ENCODE measurements at places on chromosomes 7 and 10.
A peak's percentile ranks its signal among the peaks of the same experiment; 100 is the strongest.

DNA sequence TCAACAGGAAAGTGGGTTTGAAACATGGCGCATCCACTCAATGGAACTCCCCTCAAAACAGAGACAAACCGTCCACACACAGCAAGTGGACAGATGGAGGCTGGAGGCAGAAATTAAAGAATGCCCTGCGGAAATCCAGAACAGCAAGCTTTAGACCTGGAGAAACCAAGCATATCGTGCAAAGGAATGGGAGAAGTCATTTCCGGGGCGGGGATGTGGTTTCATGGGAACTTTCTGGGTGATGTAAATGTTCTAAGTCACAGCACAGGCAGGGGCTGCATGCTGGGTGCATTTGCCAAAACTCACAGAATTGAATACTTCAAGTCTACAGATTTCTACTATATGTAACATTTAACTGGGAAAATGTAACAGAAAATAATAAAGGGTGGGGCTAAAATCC is 213.0 kb downstream of the PTPRN2 start:
- DNase-seq: no peak

DNA sequence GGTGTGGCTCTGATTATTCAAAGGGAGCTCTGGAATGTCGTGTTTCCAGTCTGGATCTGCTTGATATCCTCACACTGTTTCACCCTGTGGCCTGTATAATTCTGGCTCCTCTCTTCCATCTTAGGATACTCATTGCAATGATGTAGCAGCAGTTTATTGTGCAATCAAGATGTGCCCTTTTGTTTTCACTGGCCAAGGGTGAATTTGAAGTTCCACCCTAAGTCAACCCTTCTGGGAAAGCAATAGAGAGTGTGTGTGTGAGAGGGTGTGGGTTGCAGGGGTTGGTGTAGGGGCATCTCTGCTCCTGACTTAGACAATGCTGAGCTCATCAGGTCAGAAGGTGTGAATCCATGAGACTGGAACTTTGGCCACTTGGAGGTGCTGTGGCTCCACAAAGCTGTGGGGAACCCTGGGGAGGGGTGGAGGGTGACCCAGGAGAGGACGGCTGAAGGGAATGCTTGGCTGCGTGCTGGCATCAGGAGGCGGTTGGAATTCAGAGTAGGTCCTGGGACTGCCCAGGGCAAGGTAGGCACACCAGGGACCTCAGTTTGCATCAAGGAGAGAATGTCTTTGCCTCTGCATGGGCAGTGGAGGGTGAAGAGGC is 118.0 kb upstream of the PRSS58 start:
- DNase-seq: no peak

GRCh38 chr7:37418381-37418780 is 30.3 kb downstream of the ELMO1 start:
- DNase-seq: no peak

DNA sequence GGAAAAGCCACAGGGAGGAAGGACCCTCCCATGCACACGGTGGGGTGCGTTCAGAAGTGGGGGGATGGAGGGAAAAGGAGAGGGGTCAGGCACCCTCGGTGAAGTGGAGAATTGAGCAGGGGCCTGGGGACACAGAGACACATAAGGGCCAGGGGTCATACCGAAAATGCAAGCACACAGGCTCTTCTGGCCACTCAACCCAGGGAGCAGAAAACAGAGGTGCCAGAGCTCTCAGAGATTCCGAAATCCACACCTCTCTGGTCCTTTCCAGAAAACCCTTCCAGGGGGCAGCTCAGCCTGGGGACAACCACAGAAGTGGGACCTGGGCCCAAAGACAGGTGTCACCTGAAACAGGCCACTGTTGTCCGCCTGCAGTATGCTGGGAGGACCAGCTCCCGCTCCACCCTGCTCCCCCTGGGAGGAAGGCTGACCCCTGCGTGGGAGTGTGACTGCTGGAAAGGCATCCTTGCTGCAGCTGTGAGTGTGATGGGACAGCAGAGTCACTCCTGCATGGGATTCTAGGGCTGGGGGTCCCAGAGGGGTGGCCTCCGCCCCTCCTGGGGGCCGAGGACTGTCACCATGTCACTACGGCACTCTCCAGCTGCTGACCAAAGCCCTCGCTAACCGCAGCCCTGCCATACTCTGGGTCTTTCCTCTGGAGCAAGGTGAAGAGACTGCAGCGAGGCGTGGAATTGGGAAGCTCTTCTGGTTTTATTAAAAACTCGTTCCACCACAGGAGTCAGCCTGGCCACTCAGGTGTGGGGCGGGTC is 63.1 kb downstream of the TMEM209 start:
- no peak for DNase-seq

GRCh38 chr7:74355091-74355490 is 65.9 kb downstream of the CLIP2 start:
- no peak for DNase-seq

DNA sequence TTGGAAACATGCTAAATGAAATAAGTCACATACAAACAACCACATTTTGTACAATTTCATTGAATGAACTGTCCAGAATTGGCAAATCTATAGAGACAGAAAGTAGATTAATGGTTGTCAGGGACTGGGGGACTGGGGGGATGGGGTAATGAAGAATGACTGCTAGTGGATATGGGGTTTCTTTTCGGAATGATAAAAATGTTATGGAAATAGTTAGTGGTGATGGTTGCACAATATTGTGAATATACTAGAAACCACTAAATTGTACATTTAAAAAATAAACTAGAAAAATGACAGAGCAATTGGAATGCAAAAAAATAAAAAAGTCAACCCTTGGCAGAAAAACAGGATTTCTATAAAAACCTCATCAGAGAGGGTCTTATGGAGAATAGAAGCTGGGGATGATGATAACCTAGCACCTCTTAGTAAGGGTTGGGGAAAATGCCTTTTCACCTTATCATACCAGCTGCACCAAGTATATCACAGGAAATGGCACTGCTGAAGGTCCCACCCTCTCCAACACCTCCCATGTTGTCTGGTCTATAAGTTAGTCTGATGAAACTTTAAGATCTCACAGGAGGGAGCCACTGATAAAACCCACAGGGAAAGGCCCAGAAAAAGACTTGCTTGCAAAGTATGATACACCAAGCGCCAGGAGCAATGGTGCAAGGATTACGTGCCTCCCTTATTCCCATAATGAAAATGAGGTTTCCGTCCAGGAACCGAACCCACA is 23.1 kb upstream of the JAZF1 start:
- DNase-seq: no peak

GRCh38 chr7:121793716-121794115 is 79.2 kb upstream of the PTPRZ1 start:
- DNase-seq: no peak

DNA sequence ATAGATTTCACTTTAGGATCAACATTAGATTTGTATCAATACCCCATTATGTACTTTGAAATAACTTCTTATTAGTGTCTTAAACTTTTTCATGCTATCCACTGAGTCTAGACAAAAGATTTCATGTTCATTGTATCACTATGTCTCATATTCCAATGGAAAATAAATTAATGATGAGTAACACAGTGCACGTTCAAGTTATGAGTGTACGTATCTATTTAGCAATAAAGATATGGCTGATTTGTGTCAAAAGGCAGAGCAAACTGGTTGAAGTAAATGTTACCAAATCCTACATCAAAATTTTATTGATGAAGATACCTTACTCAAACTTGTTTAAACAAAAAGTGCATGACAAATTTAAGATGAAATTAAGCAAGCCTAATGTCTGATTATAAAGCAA is 102.4 kb downstream of the SEMA3E start:
- no peak for DNase-seq

DNA sequence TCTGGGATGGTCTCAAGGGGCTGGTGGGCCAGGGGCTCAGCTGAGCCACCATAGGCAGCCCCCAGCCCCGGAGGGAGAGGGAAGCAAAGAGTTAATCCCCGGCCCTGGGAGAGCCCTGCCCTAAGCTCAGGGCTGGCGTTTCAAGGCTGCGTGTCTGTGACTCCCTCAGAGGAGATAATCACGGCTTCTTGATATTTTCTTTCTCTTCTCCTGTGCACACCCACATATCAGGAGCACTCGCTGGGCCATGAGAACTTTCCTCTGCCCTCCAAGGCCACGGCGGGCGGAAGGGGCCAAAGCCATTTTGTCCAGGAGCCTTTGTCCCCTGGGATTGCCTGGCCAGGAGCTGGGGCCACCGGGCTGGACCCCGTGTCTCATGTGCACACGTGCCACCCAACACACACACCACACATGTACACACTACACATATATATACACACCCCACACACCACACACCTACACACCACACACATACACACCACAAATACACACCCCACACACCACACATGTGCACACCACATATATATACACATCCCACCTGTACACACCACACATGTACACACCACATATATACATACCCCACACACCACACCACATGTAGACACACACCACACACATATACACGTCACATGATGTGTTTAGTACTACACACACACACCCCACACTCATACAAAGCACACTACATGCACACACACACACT is 16.9 kb downstream of the VENTX start:
- no peak for DNase-seq

DNA sequence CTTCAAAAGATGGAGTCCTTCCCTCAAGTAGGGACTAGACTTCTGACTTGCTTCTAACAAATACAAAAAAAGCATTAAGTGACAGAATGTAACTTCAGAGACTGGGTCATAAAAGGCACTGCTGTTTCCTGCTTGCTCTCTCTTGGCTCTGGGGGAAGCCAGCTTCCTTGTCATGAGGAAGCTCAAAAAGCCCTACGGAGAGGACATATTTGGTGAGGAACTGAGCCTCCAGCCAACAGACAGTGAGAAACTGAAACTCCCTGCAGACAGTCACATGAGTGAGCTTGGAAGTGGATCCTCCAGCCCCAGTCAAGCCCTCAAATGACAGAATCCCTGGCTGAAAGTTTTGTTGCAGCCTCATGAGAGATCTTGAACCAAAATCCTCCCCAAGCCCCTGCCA is 26.3 kb upstream of the SLC35G1 start:
- DNase-seq: no peak

- no peak for DNase-seq
These were observed 9.0 kb downstream of the GTF2IRD1 start for GRCh38 chr7:74462707-74463100.

DNA sequence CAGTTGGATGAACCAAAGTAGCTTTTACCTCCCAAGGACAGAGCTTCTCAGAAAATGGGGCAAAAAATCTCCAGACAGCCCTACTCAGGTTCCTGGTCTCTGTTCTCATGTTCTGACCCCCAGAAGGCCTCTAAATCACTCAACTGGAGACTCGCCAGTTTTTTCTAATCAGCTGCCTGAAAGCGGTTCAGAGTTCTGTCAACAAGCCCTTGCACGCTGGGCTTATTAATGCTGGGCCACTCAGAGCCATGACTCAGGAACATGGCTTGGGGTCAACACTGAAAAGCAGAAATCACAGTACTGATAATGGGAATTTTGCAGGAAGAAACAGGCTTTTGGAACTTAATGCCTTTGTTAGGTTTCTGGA is 15.3 kb downstream of the ECHDC3 start:
- DNase-seq: no peak

DNA sequence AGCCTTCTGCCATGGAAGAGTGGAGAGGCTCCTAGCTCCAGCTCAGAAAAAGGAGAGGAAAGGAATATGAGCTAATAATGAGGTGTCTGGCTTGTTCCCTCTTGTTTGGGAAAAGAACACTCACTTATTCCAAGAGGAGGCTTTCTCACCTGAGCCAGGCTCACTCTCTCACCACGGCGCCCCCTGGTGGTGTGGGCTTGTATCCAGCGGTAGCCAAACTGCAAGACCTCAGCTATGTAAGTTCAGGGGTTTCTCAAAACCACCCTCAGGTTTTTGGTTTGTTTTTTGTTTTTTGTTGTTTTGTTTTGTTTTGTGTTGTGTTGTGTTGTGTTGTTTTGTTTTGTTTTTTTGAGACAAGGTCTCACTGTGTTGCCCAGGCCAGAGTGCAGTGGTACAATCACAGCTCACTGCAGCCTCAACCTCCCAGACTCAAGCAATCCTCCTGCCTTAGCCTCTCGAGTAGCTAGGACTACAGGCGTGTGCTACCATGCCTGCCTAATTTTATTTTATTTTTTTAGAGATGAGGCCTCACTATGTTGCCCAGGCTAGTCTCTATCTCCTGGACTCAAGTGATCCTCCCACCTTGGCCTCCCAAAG is 124.0 kb downstream of the TMEM130 start:
- peak; percentile 80 for DNase-seq

GRCh38 chr7:113904521-113904920 is 14.3 kb downstream of the PPP1R3A start:
- DNase-seq: no peak

DNA sequence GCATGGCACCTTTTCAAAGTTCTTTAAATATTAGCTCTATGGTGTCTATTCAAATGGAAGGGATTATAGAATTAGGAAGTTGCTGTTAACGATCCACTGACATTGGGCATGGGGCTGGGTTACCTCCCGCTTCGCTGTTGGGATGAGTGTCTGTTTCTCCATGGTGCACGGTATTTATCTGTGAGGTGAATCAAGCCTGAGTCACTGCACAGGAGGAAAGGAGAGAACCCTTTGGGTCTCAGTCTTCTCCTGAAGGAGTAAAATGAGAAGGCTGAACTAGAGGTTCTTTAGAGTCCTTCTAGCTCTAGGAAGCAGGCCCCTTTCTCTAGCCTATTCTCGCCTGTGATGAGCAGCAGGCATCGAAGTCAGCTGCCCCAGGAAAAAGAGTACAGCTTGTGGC is 7.3 kb downstream of the JCAD start:
- no peak for DNase-seq

GRCh38 chr10:95792874-95793285 is 36.9 kb downstream of the ENTPD1 start:
- DNase-seq: no peak
